SK-N-DZ (cell line): ENCODE measurements at places on chromosomes 5 and 9.

DNA sequence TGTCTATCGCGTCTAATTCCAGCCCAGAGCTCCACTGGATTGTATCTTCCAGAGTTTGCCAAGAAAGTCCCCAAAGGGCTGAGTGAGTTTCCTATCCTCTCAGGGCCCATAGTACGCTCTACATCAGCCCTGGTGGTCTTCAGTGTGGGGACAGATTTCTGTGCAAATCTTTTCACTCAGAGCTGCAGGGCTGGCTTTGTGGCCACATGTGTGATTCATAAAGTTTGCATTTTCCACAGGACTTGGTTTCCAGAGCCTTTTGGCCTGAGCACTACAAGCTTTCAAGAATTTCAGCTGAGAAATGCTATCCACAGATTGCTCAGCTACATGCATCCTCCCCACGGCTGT is 76.7 kb upstream of the CXCL14 start:
- DNase-seq, result no peak

DNA sequence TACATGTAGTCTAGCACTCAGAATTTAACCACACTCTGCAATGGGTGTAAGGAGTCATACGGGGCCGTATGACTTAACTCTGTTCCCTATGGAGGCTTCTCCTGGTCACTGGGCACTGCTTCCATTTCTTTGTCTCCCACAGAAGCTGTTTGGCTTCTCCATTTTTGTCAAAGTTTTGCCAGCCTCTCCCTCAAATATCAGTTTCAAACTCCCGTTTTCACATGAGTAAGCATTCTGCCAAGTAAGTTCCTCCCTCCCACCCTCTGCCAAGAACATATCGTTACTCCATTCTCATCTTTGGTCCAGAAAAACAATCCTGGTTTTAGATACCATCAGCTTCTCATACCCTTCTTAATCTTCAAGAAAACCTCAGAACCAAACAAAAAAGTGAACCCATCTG is 6.1 kb downstream of the AFAP1L1 start:
- DNase-seq, result no peak

GRCh38 chr9:35490155-35490909 is 421 bp downstream of the RUSC2 start:
- peak; percentile 20 for DNase-seq

DNA sequence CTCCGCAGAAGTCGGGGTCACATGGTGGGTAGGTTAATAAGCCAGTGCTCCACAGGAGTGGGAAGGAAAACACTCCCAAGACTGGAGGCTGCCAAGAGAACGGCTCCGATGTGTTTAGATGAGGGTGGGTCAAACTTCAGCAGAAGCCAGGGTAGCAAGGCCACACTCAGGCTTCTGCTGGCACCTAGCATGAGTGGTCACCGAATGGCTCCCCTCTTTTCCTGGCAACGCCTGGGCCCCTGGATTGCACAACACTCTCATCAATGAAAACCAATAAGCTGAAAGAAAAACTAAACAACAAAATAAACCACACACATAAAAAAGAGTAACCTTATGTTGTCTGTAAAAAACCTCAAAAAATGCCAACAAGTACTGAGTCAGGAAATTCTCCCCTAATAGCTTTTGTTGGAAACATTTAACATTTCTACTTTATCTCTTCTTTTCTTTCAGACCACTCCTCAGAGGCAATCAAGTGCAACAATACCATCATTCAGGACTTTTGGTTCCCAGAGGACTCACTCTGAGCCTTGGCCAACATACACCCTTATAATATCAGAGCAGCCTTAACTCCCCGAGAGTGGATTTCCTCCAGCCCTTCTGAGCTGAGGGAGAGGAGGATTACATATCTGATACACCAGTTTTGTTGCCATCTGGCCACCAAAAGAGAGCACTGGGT is 279.9 kb downstream of the ENC1 start:
- DNase-seq, result no peak

DNA sequence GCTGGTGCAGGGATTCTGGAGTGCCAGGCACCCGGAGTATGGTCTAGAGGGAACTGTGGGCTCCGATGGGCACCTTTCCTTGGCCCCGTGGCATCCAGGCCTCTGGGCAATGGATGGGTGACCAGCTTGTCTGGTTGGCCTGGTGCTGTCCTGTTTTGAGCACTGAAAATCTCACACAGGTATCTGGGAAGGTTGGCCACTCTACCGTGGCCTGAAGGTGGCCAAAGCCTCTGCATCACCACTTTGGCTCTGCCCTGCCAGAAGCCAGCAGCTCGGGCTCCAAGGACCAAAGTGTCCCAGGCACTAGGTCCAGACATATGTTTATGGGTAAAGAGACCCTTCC is 28.8 kb downstream of the SLC6A7 start:
- no peak for DNase-seq
